ENCODE measurements at places on chromosomes 4 and X. TPM values are rescaled to one million over a fixed set of nuclear protein-coding genes. Genes with fewer than 3 reads are reported as not detected.

The CACNA1F gene
- total RNA-seq, result not detected

The FOXP3 gene
- total RNA-seq, result not detected

The KIAA1210 gene
- total RNA-seq, result not detected

The TRO gene
- total RNA-seq, result 27.0 TPM

The GLUD2 gene
- total RNA-seq, result 0.35 TPM

The MAPK10 gene
- total RNA-seq, result 35.5 TPM

The AREG gene
- total RNA-seq, result not detected

The MAGEB17 gene
- 0.20 TPM for total RNA-seq

The PGK1 gene
- total RNA-seq, result 354 TPM

The SHROOM4 gene
- 6.8 TPM for total RNA-seq

The TSPAN7 gene
- 1.6 TPM for total RNA-seq

The GAB1 gene
- total RNA-seq, result 15.1 TPM

The GYG2 gene
- 14.4 TPM for total RNA-seq

The XAGE5 gene
- not detected for total RNA-seq

The ZNF711 gene
- total RNA-seq, result 32.7 TPM

The CENPE gene
- total RNA-seq, result 49.3 TPM

The GCNA gene
- 0.48 TPM for total RNA-seq

The VCX gene
- not detected for total RNA-seq

The KCNE5 gene
- total RNA-seq, result 0.12 TPM

The ARHGEF9 gene
- 47.9 TPM for total RNA-seq

The GPR173 gene
- total RNA-seq, result 1.3 TPM

The PCDH11X gene
- total RNA-seq, result 0.24 TPM

The SPP1 gene
- total RNA-seq, result 0.87 TPM
